Stimulated activated CD4-positive, alpha-beta T cell treated with anti-CD3 and anti-CD28 coated beads, Interleukin-1b, Interleukin-23, amount 100 ng/mL, for 24 hours (primary cell): ENCODE measurements at places on chromosomes 5 and 9.

DNA sequence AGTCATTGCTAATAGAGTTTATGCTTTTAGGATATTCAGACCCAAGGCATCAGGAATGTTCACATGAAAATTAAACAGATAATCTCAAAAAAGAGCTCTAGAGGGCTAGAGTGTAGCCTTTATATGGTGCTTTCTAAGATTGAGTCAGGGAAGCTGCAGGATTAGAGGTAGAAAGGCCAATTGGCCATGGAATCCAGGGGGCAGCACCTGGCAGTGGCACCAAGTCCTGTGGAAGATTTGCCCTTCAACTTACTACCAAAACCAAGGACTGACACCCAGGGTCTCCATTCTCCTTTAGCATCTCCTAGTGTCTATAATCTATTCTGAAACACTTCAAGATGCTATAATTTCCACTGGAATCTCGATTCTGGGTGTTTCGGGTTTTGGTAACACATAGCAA is 112.4 kb downstream of the ACER2 start:
- no peak for DNase-seq

DNA sequence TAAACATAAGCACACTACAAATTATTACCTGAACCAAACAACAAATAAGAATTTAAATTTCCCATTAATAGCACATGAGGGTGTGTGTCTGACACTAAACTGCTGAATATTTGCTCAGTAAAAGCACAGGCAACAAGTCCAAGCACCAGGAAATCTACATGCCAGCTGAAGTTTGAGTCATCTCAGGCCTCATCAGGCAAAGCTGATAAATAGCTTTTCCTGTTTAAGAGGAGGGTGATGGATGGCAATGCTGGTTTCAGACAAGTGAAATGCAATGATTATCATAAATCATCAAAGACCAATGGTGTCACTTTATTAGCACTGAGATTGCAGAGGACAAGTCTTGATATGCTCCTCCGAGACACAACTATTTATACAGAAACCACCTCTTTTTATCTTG is 1668.0 kb upstream of the C9orf72 start:
- no peak for DNase-seq

- no peak for DNase-seq
These were observed 200.1 kb upstream of the DAB2 start for GRCh38 chr5:39624890-39625289.

DNA sequence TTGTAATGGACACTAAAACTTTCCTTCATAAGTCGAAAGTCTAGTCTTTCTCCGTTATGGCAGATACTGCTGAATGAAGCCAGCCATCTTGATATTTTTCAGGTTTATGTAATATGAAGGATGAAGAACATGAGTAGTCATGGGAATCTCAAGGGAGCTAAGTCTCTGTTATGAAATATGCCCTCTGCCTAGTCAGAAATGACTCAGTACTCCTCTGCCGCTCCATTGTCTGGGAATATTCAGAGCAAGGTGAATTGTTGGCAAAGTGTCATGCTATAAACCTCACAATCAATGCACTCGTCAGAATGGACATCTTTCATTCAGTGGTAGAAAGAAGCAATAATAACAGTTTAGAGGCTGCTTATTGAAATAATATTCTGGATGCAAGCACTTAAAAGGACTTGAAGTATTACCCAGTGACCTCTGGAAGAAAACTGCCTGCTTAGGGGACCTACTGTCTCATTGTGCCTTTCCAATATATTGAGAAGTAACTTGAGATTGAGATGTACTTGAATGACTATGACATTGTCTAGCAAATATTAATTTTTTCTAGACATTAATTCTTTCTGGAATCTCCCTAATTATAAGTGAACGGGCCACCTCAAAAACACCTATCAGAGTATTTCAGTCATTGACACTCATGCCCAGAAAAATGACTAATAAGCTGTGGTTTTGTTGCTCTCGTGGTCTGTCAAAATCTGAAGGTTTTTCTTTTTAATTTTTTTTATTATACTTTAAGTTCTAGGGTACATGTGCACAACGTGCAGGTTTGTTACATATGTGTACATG is 1011.5 kb upstream of the ACO1 start:
- DNase-seq, result no peak

DNA sequence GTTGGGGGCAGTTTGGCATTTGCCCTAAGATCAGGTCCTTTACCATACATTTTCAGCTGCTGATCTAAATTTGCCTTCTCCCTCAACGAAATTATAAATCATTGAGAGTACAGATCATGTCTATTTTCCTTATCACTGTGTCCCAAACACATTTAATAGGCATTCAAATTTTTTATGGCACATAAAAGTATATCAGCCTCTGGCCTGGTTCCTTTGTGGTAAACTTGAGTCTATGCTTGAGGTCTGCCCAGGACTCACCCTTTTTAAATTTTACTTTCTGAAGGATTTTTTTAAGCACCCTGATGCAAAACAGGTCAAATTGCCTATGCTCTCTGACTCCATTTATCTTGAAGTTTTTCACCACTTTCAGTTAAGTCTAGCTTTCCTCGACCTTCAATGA is 163.6 kb upstream of the GRIN3A start:
- no peak for DNase-seq

DNA sequence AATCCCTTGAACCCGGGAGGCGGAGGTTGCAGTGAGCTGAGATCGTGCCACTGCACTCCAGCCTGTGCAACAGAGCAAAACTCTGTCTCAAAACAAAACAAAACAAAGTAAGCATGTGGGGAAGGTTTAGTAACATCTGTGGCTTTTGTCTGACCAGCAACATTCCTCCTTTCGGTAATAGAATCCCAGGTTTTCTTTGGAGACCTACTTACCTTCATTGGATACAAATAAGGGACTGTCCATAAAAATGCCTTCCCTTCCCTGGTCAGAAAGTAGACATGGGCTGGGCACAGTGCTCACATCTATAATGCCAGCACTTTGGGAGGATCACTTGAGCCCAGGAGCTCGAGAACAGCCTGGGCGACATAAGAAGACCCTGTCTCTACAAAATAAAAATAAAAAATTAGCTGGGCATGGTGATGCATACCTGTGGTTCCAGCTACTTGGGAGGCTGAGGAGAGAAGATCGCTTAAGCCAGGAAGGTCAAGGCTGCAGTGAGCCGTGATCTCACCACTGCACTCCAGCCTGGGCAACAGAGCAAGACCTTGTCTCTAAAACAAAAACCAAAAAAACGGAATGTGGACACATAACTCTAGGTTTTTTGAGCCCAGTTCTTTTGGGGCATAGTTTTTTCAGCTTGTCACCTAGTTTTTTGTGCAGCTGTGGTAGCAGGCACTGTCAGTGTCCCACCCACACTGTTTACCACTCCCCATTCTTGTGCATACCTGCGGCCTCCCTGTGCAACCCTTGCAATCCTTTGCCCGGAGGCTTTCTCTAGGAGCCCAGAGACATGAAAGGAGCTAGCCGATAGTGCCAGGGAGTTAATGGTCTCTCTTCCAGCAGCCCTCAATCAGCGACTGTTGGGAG is 9.0 kb upstream of the SPINK4 start:
- DNase-seq, result no peak

DNA sequence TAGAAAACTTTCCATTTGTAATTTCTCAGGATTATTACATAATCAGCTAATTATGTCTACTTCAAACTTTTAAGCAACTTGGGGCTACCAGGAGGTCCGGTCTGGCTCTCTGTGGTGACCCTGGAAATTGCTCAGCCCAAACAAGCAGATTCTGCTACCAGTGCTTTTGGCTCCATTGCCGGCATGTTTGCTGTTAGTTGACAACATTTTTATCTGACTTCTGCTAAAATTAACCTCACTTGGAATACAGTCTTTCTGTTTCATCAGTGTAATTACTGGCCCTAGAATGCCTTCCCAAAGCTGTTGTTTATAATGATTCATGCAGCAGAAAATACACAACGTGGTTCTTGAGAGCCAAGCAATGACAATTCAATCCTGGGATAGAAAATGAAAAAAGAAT is 38.5 kb upstream of the FAM81B start:
- DNase-seq, result no peak

GRCh38 chr5:139592289-139592688 is 31.1 kb downstream of the UBE2D2 start:
- DNase-seq, result no peak

GRCh38 chr9:81373294-81373693 is 316.1 kb downstream of the TLE1 start:
- DNase-seq, result no peak

- no peak for DNase-seq
These were observed 403.5 kb downstream of the ZNF608 start for GRCh38 chr5:124342986-124343385.

DNA sequence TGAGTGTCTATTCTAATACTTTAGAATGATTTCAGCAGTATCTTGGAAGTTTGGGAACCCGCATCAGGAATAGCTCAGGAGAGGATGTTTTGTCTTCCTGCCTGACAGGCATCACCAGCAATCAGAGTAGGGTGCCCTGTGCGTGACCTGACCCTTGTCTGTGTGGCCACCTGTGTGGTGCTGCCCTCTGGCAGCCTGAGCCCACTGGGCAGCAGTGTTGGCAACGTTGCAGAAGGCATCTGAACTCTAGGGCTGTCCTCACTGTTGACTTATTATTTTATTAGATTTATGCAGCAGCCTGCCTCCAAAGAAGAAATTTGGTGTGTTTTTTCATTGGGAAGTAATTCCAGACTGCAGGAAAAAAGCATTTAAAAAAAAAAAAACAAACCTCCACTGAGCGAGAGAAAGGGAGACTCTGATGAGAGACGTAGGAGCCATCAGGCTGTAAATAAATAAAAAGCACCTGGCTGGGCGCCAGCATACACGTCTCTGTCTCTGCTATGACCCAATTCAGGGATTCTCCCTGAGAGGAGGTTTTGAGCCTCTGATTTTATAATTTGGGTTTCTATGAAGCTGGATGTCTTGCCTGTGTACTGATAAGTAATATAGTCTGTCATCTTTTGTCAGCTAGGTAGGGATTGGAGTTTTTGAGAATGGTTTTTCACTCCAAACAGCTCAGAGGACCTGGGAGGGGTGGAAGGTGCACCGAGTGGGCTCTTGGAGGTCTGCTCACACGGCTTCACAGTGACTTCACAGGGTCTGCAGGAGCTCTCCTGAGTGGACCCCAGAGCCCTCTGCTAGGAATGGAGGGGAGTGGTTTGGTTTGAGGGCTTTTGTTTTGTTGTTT is 49.0 kb downstream of the FAM78A start:
- no peak for DNase-seq
